ENCODE measurements at places on chromosomes 16 and 17. TPM values are rescaled to one million over a fixed set of nuclear protein-coding genes. Genes with fewer than 3 reads are reported as not detected.

- no peak for DNase-seq
These were observed 26.6 kb downstream of the GOSR2 start for GRCh38 chr17:46949291-46950174.

GRCh38 chr16:71542377-71542776 lies 16.2 kb downstream of the CHST4 start:
- DNase-seq = peak; percentile 27

DNA sequence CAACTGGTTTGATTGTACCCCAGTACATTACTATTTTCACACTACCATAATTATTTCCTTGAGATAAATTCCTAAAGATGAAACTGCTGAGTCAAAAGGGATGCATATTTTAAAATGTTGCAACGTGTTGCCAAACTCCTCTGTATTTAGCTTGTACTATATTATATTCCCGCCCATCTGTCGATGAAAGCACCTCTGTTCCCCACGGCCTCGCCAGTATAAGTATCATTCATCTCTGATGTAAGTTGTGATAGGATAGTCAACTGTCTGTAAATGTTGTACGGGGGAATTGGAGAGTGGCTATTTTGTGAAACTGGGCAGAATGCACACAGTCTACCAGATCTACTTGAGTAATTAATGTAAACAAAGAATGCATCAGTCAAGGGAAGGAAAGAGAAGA lies 47.7 kb upstream of the TNRC6A start:
- DNase-seq = no peak

CSH2 gene
- not detected for total RNA-seq

SLC47A1 gene
- not detected for total RNA-seq

- no peak for DNase-seq
These were observed 30.8 kb upstream of the SPACA3 start for GRCh38 chr17:32960815-32961214.

DNA sequence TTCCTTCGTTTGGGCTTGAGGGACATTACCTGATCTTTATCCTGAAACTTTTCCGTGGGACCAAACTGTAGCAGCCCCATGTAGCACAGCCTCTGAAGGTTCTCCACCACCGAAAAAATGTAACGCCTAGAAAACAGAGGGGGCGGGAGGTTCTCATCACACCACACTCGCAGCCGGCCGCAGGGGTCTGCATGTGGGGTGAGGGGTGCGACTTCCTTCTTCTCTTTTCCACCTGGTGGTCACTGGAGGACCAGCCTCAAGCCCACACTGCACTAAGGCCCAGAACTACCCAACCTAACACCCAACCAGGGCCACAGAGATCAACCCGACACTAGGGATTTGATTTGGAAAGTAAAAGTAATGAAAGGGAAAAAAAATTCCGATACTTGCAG lies 57.1 kb downstream of the GTF3C1 start:
- no peak for DNase-seq

All from body of pancreas (tissue), 4 donors.